Activated T-cell treated with anti-CD3 and anti-CD28 coated beads, Interleukin-2, amount 50 U/mL, for 4 hours (primary cell): ENCODE measurements at places on chromosomes 2 and 18. TPM values are rescaled to one million over a fixed set of nuclear protein-coding genes. Genes with fewer than 3 reads are reported as not detected.

The NEDD4L gene
- total RNA-seq = 4.7 TPM

The HOXD12 gene
- not detected for total RNA-seq

The GREB1L gene
- total RNA-seq = not detected

The SKOR2 gene
- total RNA-seq = not detected

The EVA1A gene
- 0.13 TPM for total RNA-seq

The SLC11A1 gene
- 0.05 TPM for total RNA-seq

GRCh38 chr18:76468345-76469304, 26.4 kb downstream of the ZNF516 start:
- no peak for DNase-seq

GRCh38 chr2:131475831-131476230, at the start of gene TUBA3D:
TSS of gene TUBA3D (plus strand) at chr2:131476119. CDS start at chr2:131476200, 81 bp downstream.
- no peak for DNase-seq

DNA sequence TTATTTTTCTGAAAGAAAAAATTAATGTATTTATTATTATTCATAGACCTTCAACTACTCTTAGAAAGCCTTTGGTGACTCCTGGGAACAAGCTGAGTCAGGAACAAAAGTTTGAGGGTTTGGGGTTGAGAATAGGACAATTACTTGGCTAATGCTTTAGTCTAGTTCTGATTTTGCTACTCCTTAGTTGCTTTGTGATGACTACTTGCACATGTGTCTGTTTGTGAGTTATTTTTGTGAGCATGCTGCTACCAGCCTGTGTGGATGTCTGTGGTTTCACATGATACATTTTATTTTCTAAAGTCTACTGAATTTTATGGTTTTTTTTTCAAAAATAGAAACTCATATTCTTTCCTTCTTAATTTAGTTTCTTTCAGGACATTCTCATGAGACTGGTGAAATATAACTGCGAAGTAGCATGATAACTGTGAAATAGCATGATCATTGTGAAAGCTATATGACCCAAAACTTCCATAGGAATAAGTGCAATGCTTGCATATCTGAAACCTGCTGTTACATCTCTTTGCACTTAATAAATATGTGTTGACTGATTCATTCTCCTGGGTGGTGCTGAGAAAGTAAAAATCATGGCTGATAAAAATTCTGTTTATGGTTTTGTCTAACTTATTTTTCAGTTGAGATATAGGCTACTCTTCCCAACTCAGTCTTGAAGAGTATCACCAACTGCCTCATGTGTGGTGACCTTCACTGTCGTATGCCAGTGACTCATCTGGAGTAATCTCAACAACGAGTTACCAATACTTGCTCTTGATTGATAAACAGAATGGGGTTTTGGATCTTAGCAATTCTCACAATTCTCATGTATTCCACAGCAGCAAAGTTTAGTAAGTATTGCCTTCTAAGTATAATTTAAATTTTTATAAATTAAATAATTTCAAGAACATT, 17.9 kb upstream of the IL18R1 start:
- DNase-seq = no peak

DNA sequence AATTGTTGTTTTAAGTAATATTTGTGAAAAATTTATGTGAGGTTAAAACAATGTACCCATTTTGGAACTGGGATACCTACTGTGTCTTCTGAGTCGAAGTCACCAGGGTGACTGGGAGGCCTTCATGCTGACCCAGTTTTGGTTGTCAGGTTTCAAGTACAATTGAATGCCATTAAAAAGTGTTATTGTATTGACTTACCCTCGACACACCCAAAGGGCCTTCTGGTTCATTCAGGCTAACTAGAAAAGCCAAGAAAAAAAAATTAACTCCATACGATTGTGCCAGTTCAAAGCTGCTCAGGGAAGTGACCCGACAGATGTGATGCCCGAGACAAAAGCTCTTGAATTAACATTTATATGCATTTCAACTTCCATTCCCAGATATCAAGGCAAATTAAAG, 190.0 kb downstream of the ST6GAL2 start:
- no peak for DNase-seq

DNA sequence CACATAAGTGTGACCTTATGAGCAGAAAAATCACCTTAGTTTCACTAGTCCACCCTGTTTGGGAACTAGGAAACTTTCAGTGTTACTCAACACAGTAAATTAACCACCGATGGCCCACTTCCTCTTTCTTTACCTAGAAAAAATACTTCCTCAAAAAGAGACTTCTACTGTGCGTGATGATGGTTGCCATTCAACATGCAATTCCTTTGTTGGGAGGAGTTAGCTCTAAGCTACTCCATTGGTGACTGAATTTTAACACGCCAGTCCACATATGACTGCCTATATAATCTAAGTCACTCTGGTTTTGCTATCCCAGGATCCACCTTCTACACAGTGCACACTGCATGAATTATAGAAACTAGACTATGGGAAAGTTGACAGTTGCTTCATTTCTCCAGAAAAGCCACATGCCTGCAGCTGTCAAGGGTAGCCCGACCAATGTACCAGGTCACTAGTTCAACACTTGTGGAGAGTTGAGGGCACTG, 47.8 kb upstream of the REG3G start:
- no peak for DNase-seq

DNA sequence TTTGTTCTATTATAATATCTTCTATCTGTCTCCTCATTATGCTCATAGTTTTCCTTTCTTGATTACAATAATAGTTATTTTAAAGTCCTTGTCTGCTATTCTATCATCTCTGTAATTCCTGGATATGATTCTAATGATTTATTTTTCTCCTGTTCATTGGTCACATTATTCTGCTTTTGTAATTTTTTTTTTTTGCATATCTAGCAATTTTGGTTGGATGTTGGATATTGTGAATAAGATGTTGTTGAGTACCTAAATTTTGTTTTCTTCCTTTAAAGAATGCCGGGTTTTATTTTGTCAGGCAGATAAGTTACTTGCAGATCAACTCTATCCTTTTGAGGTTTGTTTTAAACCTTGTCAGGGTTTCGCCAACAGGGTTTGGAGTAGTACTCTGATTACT, 25.2 kb downstream of the KATNAL2 start:
- no peak for DNase-seq

DNA sequence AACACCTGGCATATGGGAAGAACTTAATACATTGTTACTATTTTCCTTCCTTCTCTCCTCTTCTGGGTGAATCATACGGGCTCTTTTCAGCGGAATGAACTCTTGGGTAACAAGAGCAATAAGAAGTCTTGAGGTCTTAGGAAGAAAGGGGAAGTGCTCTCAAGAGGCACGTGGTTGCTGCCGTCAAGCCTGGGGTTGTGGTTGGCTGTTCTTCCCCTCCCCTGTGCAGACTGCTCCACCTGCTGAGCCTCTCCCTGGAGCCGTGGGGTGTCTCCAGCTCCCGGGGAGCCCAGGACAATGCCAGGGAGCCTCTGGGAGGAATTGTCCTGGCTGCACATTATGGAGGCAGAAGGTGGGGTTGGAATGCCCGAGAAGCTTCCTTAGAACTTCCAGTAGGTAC, 19.4 kb downstream of the TOGARAM2 start:
- no peak for DNase-seq

DNA sequence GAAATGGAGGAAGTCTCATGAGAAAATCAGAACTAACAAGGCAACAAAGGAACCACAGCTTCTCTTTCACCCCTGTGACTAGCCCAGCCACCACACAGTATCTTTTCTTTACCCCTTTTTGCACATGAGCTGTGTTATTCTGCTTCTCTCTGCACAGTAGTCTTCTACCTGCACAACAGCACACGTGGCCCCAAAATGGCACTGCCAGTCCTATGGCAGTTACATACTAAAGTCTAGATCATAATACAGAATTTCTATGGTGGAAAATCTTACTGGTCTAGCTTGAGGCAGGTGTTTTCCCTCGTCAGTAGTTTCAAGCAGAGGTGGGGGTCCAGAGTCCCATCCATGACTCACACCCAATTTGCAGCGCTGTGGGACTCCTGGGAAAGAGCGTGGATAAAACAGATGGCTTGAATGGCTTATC, 177.7 kb downstream of the DIS3L2 start:
- peak; percentile 4 for DNase-seq

- no peak for DNase-seq
Observed at GRCh38 chr2:115199966-115200365, 757.5 kb downstream of the DPP10 start.

DNA sequence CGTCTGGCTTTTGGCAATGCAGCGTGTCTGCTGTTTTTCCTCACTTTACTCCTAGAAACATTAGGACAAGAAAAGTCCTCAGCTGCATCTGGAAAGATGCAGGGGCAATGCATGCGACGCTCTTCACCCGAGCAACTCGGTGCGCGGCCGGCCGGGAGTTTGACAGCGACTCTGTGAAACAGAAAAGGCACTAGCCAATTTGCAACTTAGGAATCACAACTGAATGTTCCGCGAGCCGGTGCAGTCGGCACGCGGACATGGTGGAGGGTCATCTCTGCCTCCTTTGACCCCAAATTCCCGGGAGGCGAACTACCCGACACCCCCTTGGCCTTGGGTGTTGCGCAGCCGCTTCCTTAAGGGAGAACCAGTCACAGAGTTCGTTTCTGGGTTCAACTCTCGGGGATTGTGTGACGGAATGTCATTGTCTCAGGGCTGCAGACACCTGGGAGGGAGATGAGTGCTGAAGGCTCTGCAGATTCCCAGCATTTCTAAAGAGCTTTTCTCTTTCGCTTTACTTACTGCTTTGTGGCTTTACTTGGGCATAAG, 9.8 kb downstream of the NR4A2 start:
- DNase-seq = no peak

GRCh38 chr18:51425889-51426288, 228.4 kb upstream of the MEX3C start:
- DNase-seq = no peak

DNA sequence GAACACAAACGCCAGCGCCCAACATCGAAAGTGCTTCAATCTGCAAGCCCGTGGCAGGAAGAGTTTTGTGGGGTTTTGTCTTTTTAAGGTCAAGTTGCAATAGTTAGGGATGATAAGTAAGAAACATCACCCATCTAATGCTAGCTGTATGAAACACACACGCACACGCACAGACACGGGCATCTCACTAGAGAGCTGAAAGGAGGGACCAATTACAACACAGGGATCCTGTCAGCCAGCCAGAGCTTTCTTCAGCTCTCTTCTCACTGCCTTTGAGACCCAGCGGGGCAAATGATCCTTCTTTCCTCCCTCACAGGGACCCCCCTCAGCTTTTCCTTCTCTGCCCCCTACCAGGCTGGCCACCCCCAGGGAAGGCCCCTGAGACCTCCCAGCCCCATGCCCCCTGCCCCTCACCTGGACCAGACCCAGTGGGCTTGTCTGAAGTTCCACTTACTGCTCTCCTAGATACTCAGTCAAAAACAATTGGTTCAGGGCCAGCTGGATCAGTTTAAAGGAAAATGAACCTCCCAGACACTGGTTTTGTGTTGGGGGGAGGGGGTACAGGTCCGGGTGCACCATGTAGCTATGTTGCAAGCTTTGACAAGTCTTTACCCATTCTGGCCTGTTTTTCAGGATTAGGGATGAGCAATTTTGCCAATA, 17.9 kb downstream of the CYP26B1 start:
- no peak for DNase-seq

GRCh38 chr2:235439959-235440662, 53.7 kb upstream of the AGAP1 start:
- DNase-seq = no peak

DNA sequence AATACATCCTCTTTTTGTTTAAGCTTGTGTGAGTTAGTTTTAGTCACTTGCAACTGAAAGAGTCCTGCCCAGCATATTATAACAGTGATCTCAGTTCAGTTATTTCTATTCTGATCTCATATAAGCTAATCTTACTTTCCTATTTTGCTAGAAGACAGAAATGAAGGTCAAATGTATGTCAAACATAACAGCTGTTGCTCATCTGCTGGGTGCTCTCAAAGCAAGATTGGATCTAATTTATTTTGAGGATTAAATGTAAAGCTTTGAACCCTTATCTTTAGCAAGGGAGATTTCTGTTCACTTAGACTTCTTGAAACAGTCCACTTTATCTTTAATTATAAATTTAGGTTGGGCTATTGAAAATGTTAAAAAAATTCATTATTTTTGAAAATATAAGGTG, 31.2 kb downstream of the CRYGD start:
- no peak for DNase-seq

DNA sequence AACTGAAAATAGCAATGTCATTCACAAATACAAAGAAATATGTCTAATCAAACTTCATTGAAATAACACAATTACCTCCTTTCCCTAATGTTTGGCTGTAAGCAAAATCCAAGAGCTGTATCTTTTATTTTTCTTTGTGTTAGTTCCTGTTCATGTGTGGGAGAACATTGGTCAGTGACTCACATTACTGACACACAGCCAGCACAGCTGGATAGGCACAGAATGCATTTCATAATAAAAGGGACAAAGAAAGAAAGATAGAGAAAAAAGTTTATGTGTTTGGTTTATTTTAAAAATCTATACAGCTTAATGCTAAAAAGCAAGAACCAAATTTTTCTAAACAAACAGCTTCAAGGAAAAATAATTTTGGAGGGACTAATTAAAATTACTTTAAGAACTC, 185.6 kb upstream of the COL3A1 start:
- DNase-seq = no peak

GRCh38 chr2:128263902-128264331, 54.8 kb downstream of the HS6ST1 start:
- DNase-seq = no peak

DNA sequence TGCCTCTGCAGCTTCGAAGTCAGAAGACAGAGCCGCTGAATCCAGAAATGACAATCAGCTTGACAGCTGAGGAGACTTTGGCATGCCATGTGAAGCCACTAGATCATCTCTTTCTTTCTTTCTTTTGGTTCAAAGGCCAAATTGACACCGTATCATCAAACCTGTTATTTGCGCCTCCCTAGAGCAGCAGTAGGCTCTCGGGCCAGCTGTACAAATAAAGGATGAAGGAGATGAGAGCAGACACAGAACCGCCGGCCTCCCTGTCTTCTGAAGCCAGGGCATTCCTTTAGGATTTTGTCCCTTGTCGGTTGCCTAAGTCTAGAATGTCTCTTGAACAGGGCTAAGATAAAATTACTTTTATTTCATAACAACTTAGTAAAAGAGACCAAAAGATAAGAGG, 36.8 kb downstream of the COL4A4 start:
- DNase-seq = no peak

DNA sequence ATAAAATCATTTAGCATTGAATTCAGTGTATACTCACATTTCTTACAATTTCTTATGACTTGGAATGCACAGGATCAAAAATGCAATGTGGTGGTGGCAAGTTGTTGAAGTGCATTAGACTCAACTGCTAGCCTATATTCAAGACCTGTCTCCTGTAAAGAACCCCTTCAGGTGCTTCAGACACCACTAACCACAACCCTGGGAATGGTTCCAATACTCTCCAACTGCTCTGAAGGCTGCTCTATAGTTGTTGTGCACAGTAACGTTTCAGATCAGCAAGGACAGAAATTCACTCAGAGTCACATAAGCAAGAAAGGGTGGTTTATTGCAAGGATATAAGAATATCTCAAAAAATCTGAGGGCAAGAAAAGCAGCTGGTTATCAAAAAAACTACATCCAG, 6.5 kb downstream of the GKN1 start:
- DNase-seq = no peak

DNA sequence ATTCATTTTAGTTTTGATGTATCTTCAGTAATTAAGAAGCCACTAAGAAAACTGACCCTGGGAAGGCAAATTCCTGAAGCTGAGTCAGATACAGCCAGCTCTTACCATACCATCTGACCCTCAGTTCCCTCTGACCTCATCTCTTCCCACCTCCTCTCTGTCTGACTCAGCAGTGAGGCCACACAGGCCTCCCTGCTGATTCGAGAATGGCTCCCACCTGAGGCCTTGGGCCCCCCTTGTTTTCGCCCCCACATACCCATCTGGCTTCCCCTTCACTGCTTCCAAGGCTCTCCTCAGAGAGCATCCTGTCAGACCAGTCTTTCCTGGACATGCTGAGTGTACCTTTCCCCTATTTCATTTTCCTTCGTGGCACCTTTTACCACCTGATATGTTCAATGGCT, 71.0 kb upstream of the CYP1B1 start:
- no peak for DNase-seq

GRCh38 chr2:239046822-239047221, 198.9 kb downstream of the TWIST2 start:
- no peak for DNase-seq
